ENCODE measurements at places on chromosomes 1 and 21.

DNA sequence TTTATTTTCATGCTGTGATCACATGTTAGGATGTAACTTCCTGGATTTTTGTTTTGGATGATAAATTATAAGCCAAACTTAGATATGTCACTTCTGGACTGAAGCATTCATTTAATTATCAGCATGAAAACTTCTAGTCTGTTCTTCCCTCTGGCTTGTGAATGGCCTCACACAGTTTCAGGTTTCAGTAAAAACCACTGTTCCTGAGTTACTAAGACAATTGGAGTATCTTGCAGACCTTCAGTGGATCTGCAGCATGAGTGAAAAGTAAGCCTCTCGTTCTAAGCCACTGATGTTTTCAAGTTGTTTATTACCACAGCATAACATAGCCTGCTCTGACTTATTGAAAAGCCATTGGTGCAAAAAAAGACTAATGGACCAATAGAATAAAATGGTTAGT, 55.3 kb upstream of the RGS21 start:
- no peak for DNase-seq

- no peak for DNase-seq
Observed at GRCh38 chr1:177710696-177711620, 258.9 kb downstream of the SEC16B start.

- DNase-seq, result peak; percentile 6
Observed at GRCh38 chr1:3625151-3625907, 514 bp downstream of the TPRG1L start.

DNA sequence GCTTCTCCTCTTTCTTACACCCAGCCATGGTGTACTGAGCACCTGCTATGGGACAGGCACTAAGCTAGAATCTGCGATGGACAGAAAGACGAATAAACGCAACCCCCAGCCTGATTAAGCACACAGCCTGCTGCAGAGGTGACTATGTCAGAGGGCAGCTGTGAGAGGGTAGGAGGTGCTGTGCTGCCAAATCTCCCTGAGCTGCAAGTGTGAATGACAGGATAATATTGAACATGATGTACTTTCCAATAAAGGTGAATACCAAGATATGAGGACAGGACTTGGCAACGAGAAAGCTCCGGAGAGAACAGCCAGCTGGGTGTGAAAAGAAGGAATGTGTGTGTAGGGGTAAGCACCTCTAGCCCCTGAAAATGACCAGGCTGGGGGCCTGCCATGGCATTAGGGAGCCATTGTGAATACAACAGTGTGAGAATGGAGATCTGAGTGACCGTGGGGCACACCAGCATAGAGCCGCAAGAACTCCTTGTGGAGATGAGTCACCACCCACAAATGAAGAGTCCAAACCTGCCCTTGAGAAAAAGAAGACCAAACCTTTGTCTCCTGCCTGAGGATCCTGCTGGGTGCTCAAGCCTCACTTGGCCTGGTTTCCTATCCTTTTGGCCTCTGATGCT, 83.0 kb upstream of the ATF3 start:
- no peak for DNase-seq

DNA sequence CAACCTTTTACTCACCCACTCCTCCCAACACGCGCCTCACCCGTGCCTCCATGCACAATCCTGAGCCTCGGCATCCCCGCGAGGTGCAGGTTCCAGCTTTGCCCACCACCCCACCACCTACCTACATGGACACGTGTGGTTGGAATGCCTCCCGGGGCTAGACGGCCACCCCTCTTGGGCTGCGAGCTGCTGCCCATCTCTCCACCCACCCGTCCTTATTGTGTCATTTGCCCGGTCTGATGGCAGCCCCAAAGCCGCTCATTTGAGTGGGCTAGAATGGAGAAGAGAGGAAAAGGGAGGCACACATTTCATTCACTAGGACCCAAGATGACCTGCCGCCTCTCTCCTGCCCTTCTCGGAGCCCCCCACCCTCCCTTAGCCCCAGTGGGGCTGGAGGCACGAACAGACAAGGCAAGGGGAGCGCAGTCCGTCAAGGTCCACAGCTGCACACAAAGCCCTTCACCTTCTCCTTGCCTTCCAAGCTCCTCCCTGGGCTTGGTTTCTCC, 785 bp downstream of the ZNF697 start:
- DNase-seq, result peak; percentile 21

DNA sequence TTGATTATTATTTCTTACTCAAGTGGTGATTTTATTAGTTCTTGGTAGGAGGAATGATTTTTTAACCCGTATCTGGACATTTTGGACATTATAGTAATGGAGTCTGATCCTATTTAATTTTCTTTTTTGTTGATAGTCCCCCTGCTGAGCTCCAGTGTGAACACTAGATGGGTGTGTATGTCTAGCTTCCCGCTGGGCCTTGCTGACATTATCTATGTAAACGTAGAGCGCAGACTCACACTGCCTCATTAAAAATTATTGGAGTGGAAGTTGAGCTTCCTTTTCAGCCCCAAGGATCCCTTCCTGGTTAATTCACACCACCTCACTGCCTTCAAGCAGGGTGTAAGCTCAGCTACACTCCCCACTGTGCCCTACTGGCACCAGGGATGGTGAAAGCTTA, 467.6 kb upstream of the PKN2 start:
- no peak for DNase-seq

DNA sequence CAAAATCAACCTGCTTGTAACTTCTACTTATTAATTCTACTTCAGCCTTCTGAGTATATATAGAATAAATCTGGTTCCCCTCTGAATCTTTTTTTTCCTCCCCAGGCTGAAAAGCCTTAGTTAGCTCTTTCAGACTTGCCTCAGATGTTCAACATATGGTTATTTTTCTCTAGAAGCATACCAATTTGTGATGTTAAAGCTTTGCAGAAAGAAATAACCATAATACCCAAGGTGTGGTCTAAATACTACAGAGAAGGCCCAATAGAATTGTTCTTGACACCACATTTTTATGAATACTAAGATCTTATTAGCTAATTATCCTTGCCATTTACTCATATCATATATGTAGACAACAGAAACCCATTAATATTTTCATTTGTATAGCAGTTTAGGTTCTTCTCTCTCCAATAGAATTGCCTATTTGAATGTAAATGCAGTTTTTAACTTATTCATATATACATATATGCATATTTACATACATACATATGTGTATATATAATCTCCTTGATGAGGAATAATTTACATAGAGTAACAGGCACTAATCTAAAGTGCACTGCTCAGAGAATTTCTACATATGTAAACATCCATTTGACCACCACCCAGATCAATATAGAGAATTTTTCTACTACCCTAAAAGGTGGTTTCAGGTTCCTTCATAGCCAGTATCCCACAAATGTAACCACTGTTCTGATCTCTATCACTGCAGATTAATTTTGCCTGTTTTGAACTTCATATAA, 175.2 kb upstream of the IVNS1ABP start:
- DNase-seq, result no peak

GRCh38 chr1:40435876-40436275, 14.4 kb upstream of the ZFP69B start:
- DNase-seq, result no peak

DNA sequence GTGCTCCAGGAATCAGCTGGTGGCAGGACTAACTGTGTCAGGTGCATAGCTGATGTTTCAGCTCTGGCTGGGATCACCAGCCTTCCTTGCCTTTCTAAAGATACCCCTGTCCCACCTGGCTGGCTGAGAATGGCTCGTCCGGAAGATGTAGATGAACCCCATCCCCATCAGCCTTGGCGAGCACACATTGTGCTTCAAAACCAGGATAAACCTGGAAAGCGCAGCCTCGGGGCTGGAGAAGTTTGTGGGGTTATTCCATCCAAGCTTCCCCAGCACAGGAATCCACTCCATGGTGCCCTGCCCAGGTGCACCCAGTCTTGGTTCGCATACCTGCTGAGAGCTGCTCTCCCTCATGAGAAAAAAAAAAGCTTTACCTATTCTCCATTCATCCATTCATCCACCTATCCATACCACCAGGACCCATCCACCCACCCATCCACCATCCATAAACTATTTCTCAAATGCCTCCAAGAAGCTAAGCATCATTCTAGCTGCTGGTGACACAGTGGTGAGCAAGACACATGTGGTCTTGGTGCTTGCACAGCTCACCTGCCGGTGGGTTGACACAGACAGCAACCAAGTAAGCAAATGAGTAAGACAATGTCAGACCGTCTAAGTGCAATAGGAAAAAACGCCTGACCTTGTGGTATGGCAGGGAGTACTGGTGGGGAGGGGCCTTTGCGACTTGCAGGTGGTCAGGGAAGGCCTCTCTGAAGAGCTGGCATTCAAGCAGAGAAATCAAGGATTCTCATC, 94.0 kb downstream of the DMRTB1 start:
- DNase-seq, result no peak

GRCh38 chr1:110185181-110185580, 24.9 kb upstream of the KCNC4 start:
- DNase-seq, result peak; percentile 52

DNA sequence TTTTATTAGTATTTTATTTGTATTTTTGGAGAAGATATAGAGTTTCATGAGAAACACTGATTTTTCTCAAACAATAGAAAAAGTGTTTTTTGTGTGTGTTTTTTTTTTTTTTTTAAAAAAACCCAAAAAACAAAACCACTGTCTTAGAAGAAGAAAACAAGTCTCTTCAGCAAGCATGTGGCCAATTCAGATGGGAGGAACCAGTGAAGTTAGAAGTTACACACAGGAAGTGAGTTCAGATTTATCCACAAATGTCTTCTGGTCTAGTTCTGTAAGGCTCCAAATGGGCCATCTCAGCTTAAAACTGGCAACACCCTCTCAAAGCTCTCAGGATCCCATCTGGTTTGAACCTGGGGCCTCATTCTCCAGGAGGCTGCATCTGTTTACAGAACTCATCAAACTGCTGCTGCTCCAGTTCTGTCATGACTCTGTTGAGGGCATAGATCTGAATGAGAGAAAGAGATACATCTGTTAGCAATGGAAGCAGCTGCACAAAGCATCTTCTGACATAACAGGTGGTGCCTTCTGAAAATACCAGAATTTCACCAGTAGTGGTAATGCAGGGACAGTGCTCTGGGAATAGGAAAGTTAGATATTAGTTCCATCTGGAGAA, 9.8 kb upstream of the ERMAP start:
- no peak for DNase-seq

DNA sequence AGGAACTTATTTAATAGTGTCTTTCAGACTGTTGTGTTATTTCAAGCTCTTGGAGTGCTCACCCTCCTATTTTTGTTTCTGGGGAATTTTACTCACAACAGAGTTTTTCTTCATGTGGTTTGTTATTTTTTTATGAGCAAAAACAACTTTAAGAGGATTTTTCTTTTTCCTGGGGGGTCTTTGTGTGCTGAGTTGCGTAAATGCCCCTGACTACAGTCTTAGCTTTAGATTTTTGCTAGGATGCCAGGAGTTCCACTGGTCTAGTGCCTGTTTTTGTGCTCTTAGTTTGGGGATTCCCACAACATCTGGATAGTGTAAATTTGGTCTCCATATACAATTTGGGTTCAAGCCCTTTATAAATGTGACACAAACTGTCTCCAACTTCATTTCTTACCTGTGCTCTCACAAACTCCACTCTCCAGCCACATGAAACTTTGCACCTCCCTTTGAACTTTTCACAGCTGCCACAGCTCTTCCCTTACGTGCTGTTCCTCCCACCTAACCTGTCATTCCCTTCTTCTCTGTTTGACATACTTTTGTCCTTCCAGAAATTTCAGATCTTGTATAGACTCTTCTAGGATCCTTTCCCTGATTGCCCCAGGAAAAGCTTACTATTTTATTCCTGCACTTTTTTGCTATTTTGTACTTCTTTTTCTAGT, 180.2 kb downstream of the CRB1 start:
- no peak for DNase-seq

GRCh38 chr1:206839006-206839560, 26.3 kb upstream of the IL20 start:
- DNase-seq, result no peak

GRCh38 chr21:31490443-31490842, 146.4 kb upstream of the TIAM1 start:
- no peak for DNase-seq

GRCh38 chr21:40688106-40688864, 158.7 kb downstream of the DSCAM start:
- DNase-seq, result no peak

GRCh38 chr21:34960687-34961086, 88.4 kb downstream of the RUNX1 start:
- no peak for DNase-seq

DNA sequence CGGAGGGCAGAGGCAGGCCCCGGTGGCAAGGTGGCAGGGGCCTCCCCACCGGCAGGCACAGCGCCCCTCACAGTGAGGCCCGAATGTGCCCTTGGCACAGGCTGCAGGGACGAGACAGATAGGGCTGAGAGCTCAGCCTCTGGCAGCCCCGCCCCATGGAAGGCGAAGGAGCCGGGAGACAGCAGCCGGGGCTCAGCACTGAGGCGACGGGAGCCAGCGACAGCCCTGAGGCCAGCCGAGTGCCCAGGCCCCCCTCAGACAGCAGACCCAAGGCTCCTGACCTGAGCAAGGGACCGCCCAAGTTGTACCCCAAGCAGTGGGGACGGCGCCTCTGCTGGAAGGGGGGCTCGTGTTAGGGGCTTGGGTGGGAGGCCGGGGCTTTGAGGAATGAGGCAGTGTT, 43.1 kb downstream of the ARHGEF16 start:
- DNase-seq, result no peak

GRCh38 chr1:113846391-113847035, 25.0 kb downstream of the PTPN22 start:
- DNase-seq, result no peak

- DNase-seq, result no peak
Observed at GRCh38 chr1:228120857-228121489, 11.9 kb upstream of the MRPL55 start.

- no peak for DNase-seq
Observed at GRCh38 chr1:169025412-169025811, 81.1 kb upstream of the ATP1B1 start.

- DNase-seq, result no peak
Observed at GRCh38 chr1:60130703-60131102, 57.1 kb upstream of the C1orf87 start.

- no peak for DNase-seq
Observed at GRCh38 chr21:42093991-42094421, 22.9 kb downstream of the UMODL1 start.

DNA sequence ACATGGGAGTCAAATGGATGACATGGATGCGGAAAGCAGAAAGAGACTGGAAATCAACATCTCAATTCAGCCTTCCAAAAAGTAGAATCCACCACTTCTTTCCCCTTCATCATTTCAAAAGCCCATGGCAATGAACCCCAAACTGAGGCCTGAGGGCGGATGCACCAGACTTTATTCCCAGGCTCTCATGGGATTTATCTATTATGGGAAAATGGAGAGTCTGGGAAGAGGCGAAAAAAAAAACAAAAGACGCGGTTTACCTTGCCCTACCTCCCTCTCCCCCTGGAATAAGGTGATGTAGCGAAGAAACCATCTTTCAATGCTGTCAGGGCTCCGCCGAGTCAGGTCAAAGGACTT, 624 bp downstream of the KIFAP3 start:
- DNase-seq, result peak; percentile 41

DNA sequence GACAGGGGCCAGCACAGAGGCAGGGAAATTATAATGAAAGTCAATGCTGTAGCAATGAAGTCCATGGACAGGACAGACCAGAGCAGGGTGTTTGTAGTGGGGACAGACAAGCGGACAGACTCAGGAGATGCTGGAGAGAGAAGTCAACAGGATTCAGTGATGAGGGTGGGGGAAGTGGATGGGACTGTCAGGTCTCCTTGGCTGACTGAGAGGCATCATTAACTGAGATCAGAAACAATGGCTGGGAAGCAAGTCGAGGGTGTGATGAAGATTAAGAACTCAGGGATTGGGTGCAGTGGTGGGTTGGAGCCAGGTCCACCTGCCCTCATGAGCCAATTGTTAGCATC, 25.5 kb downstream of the CD58 start:
- no peak for DNase-seq

- peak; percentile 61 for DNase-seq
Observed at GRCh38 chr1:36934061-36934460, 100.3 kb downstream of the GRIK3 start.

All from NCI-H1092 treated with DMSO at 0.1 percent for 48 hours (cell line).